ENCODE measurements at places on chromosomes 7 and 10.

GRCh38 chr10:15735763-15736162, 16.0 kb upstream of the ITGA8 start:
- no peak for DNase-seq

- DNase-seq, result no peak
These were observed 14.7 kb upstream of the ADAM12 start for GRCh38 chr10:126402721-126403695.

- DNase-seq, result no peak
These were observed 24.3 kb upstream of the DNAJB12 start for GRCh38 chr10:72379062-72379461.

DNA sequence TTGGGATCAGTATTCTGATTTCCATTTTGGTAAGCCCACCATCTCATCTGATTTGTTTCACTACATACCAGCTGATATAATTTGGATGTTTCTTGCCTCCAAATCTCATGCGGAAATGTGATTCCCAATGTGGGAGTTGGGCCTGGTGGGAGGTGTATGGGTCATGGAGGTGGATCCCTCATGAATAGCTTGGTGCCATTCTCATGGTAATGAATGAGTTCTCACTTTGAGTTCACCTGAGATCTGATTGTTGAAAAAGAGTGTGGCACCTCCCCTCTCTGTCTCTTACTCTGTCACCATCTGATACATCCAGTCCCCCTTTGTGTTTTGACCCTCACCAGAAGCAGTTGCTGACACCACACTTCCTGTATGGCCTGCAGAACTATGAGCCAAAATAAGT, 347.3 kb downstream of the ARL4A start:
- no peak for DNase-seq

DNA sequence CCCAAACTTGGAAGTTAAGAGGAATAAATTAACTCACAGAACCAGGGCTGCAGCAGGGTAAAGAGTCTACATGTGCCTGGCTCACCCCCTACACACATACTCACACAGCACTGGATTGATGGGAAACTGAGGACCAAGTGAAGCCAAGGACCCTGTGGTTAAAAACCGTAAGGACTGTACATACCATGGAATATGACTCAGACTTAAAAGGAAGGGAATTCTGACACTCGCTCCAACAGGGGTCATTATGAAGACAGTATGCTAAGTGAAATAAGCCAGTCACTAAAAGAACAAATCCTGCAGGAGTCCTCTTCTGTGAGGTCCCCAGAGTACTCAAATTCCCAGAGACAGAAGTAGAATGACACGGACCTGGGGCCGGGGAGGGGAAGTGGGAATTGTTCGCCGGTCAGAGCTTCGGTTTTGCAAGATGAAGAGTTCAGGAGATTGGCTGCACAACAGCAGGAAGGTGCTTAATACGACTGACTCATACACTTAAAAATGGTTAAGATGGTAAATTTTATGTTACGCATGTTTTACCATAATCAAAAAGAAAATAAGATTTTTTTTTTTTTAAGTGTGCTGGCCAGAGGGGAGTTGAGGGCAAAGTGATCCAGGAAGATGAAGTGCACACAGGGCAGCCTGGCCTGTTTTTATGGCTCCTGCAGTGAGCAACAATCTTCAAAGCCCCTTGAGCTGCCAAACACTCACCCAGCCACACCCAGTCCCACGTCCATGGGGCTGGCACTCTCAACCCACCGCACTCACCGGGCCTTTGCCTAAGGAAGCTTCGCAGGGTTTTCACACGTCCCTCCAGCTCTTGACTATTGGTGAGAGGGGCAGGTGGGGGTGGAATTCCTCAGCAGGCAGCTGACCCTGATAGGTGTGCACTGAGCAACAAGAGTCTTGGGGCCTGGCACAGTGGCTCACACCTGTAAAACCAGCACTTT, 26.4 kb downstream of the DRGX start:
- no peak for DNase-seq

GRCh38 chr7:55448526-55448925, 83.4 kb downstream of the LANCL2 start:
- DNase-seq, result no peak

- no peak for DNase-seq
These were observed 135.9 kb downstream of the JCAD start for GRCh38 chr10:29923416-29923965.

- peak; percentile 45 for DNase-seq
These were observed 4.8 kb upstream of the GCK start for GRCh38 chr7:44194069-44194468.

DNA sequence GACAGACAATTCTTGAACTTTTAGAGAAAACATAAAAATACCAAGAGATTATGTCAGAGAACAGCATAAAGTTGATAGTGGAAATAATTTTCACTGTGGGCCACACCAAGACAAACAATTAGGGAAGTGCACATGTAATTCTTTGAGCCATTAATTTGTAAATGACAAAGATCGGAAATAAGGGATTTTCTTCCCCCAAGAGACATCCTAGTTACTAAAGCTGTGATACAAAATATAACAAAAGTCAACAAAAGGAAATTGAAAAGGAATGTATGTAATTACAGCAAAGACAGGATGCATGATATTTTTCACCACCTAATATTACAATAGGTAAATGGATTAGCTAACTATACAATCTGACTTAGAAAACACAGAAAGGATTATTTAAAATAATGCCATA, 12.4 kb upstream of the LRRC72 start:
- DNase-seq, result no peak

GRCh38 chr7:135911099-135911498, 66.1 kb downstream of the MTPN start:
- no peak for DNase-seq

- no peak for DNase-seq
These were observed 120.3 kb downstream of the PTEN start for GRCh38 chr10:87983716-87984115.

GRCh38 chr7:32253299-32253698, 183.1 kb upstream of the PDE1C start:
- DNase-seq, result no peak

- DNase-seq, result no peak
These were observed 336.4 kb upstream of the TMEM229A start for GRCh38 chr7:124369310-124369709.

DNA sequence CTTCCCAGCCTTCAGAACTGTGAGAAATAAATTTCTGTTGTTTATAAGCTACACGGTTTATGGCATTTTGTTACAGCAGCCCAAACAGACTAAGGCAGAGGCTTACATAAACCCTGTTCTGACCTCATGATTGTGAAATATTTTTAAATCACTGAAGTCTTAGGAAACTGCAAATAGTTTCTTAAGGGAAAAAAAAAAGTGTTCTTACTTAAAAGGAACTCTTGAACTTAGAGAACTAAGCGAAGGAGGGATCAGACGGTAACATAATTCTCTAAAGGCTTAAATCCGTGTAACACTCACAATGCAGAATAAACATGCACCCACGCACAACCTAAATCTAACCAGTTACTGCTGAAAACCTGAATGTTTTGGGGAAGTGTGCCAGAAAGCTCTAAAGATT, 749.1 kb upstream of the LRRTM3 start:
- DNase-seq, result no peak

GRCh38 chr7:87100326-87100725, 40.9 kb upstream of the ELAPOR2 start:
- DNase-seq, result no peak

- no peak for DNase-seq
These were observed 42.0 kb downstream of the SRPK2 start for GRCh38 chr7:105346593-105347322.

GRCh38 chr10:2760736-2761135, 306.6 kb upstream of the PFKP start:
- DNase-seq, result no peak

GRCh38 chr10:44060221-44060620, 324.7 kb downstream of the CXCL12 start:
- DNase-seq, result no peak

DNA sequence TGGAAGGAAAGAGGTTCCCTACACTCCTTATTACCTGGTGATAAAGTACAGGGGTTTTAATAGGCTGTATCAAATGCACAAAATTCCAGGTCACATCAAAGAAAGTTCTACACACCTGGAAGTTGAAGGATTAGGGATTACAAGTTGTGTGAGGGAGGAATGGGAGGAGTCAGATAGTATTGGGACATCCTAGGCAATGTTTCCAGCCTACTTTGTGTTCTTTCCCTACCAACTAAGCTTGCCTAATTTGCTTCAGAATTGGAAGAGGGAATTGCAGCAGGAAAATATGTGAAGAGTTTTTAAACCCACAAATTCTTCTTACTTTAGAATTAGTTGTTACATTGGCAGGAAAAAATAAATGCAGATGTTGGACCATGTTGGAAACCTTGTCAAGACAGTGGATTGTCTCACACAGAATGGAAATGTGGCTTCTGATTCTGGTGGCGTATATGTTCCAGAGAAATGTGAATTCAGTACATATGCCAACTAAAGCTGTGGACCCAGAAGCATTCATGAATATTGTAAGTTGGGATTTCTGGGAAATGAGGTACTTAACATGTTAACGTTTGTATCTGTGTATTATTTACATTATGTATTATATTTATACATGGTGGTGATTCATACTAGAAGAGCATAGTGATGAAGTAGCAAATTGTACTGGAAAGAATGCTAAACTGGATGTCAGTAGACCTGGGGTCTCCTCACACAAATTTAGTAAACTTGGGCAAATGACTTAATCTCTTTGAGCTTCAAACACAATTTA, at the start of gene LIPM:
TSS of gene LIPM (plus strand) at position 208 of the 763 bp plus-strand sequence. CDS start at position 375, 167 bp downstream.
- no peak for DNase-seq

DNA sequence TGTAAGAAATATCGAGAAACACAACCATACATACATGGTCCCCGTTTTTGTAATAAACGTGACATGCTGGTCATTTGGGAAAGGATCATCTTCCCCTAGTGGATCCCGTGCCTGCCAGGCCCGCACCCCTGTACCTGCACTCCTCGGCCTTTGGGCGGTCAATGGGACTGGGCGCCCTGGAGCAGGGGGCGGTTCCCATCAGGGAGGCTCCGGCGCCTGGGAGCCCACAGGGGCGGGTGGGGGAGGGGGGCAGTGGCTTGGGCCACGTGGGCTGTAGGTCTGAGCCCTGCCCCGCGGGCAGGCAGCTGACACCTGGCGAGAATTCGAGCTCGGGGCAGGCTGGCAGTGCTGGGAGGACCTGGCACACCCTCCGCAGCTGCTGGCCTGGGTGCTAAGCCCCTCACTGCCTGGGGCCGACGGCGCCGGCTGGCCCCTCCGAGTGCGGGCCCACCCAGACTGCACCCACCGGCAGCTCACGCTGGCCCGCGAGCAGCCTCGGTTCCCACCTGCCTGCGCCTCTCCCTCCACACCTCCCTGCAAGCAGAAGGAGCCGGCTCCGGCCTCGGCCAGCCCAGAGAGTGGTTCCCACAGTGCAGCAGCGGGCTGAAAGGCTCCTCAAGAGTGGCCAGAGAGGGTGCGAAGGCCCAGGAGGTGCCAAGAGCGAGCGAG, 361.6 kb upstream of the GRM3 start:
- DNase-seq, result no peak

DNA sequence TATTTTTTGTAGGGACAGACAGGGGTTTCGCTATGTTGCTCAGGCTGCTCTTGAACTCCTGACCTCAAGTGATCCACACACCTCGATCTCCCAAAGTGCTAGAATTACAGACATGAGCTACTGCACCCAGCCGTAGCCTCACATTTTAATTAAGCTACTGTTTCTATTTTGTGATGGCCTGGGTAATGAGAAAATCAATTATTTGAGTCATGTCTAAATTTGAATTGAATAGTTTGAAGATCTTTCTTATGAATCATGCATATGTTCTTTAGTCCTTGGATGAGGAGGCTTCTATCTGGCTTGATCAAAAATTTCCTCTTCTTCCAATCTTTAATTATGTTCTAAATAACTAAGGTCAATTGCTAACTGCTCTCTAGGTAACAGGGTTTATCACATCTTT, 175.0 kb downstream of the REEP3 start:
- DNase-seq, result no peak

Data from SW480 (cell line).